ENCODE measurements at places on chromosomes 13 and 19.

GRCh38 chr13:32073180-32073864 lies 41.7 kb downstream of the FRY start:
- no peak for DNase-seq

GRCh38 chr19:15129856-15130585 lies 22.8 kb downstream of the SYDE1 start:
- no peak for DNase-seq

- no peak for DNase-seq
These were observed 8.7 kb upstream of the SMG9 start for GRCh38 chr19:43763473-43763939.

- no peak for DNase-seq
These were observed 97.3 kb downstream of the CACNA1A start for GRCh38 chr19:13408889-13409518.

GRCh38 chr13:40172878-40173277 lies 493.6 kb downstream of the FOXO1 start:
- no peak for DNase-seq

DNA sequence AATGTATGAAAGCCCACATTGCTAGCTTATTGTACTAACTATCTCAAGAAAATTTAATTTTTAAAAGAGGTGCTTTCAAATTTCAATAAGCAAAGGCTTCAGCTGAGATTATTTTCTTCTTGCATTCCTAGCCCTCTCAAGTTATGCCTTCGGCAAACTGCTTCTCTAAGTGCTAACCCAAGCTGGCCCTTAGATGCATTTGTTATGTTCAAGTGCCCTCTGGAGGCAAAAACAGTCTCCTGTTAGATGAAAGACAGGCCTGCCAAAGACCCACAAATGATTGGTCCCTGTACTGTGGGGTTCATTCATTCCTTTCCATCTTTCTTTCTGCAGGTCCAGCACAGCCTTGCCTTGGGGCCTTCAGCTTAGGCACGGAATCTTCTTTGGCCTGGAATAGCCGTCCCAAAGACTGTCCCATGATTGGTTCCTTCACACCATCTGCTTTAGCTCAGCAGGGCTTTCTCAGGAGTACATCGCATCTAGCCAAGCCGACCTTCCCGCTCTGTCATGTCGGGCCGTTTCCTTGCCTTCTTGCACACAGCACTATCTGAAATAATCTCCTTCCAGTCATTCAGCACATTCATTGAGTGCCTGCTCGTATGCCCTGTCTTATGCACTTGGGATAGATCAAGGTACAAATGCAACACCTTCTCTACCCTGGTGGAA lies 26.4 kb upstream of the TPTE2 start:
- DNase-seq, result no peak

GRCh38 chr19:13693889-13694288 lies 70.4 kb upstream of the MRI1 start:
- no peak for DNase-seq

GRCh38 chr13:97274829-97275649 lies 52.9 kb downstream of the MBNL2 start:
- DNase-seq, result no peak

DNA sequence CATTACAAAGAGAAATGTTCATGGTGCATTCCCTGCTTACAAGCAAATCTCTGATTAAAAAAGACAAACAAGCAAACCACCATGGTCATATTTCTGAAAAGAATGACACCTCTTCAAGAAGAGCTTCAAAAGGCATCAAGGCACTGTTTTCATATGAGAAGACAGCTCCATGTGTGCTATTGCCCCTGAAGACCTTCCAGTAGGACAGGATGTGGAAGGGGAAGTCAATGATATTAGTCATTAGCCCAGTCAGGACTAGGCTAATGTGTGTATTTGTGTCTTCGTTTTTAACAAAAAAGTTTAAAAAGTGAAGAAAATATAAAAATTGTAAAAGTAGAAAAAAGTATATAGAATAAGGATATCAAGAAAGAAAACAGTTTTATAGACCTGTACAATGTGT lies 534.7 kb upstream of the ARGLU1 start:
- no peak for DNase-seq

DNA sequence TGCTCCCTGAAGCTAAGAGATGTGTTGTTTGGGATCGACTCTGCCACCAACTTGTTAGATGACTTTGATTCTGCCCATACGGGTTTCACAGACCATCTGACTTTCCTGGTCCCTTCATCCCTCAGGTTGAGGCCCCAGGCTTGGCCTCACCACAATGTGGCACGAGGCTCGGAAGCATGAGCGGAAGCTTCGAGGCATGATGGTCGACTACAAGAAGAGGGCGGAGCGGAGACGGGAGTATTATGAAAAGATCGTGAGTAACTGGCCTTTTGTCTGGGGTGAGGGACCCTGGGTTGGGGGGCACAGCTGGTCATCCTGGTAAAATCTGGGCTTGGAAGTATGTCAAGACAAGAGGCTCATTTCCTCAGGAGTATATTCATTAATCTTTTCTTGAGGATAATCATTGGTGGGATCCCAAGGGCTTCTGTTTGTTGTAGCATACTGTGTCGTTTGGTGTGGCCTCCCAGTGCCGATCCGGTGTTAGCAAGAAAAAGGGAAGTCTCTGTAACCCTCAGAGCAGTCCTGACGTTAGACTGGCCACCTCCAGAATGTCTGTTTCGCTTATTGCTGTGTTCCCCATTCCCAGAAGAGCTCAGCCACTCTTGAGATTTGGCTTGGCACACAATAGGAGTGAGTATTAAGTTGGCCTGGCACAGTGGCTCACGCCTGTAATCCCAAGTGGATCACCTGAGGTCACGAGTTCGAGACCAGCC lies 1.4 kb downstream of the CLASRP start:
- no peak for DNase-seq

DNA sequence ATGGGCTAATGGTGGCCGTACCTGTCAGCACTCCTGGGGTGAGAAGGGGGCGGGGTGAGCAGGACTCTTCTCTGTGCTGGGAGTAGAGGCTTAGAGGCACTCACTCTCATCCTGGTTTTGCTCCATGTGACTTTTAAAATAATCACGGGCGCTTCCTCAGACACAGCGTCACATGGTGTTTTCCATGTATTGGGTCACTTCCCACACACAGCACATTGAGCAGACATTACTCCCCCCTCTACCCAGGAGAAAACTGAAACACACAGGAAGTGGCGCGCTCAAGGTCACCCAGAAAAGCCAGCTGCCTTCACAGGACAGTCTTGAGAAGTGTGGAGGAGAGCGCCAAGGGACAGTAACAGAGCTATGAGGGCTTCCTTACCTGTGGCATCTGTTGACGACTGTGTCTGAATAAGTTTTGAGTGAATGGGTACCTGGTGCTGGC lies 23.2 kb downstream of the SPATA13 start:
- no peak for DNase-seq

- no peak for DNase-seq
These were observed 1555.5 kb downstream of the UQCRFS1 start for GRCh38 chr19:27657271-27658051.
